NCI-H2081 (cell line): ENCODE measurements at places on chromosomes 1 and 21.

- DNase-seq, result no peak
Observed at GRCh38 chr1:170149241-170149640, 3.5 kb downstream of the NTMT2 start.

- DNase-seq, result no peak
Observed at GRCh38 chr1:77085109-77085508, 134.1 kb downstream of the PIGK start.

DNA sequence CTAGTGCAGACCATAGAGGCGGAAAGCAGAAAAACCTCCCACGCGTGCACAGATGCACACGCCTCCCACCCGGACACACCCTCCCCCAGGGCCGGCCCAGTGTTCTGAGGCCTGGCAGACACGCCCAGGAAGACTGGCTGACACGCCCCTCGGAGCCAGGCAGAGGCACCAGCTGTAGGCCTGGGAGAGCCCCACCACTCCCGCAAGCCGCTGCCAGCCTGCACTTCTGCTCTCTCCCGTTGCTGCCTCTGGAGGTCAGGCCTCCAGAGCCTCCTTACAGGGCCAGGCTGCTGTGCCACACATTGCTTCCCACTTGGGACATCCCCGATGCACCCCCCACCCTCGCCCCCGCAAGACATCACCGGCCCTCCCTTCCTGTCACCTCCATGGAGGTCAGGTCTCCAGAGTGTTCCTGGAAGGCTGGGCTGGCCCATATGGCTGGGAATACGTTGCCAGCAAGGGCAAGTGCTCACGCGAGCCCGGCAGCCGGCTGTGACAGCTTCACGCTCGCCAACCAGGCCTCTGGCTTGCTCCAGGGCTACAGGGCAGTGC lies 40.4 kb downstream of the CASZ1 start:
- DNase-seq, result peak; percentile 46

DNA sequence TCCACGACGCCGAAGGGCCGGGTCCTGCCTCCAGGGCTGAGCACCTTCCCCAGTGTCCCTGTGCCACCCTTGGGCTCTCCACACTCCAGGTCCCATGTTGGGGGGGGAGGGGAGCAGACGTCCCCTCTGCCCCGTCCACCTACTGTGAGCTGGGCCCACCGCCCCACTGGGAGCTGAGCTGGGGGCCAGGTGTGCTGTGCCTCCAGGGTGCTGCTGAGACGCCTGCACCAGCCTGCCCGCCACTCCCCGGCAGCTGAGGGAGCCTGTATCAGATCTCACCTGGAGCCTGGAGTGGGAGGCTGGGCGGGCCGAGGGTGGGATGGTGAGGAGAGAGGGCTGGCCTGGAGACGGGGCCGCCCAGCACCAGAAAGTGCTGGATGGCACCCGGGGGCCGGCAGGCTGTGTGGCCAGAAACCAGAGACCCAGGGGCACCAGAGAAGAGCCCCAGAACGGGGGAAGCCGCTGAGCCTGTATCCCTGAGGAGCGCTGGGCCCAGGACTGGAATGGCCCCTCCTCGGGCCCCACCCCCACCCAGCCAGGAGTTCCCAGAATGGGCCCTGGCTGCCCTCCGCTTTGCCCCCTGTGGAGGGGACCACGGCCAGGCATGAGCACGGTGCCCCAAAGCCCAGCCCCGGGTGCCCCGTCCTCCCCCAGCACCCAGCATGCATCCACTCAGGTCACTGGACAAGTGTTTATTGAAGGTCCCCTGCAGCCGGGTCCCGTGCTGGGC lies 3.4 kb downstream of the TNFRSF18 start:
- no peak for DNase-seq
